Neural cell (in vitro differentiated cells): ENCODE measurements at places on chromosomes 6 and 20. TPM values are rescaled to one million over a fixed set of nuclear protein-coding genes. Genes with fewer than 3 reads are reported as not detected.

SMLR1 gene
- polyA plus RNA-seq, result not detected in 2 replicates

TREML2 gene
- polyA plus RNA-seq, result not detected in 2 replicates

ASIP gene
- not detected in 2 replicates for polyA plus RNA-seq

MROH8 gene
- 2.5 and 3.2 TPM in 2 replicates for polyA plus RNA-seq

GGTLC1 gene
- not detected in 2 replicates for polyA plus RNA-seq

VGLL2 gene
- polyA plus RNA-seq, result not detected in 2 replicates

KIAA1755 gene
- 1.3 TPM in 1 of 2 replicates, not detected in the other for polyA plus RNA-seq

SLPI gene
- polyA plus RNA-seq, result not detected in 2 replicates

TRAPPC3L gene
- polyA plus RNA-seq, result not detected in 2 replicates

OLIG3 gene
- not detected in 2 replicates for polyA plus RNA-seq

ARMH2 gene
- polyA plus RNA-seq, result 0.73 TPM in 1 of 2 replicates, not detected in the other

HAO1 gene
- not detected in 2 replicates for polyA plus RNA-seq

RAET1L gene
- not detected in 2 replicates for polyA plus RNA-seq

FNDC1 gene
- polyA plus RNA-seq, result not detected in 2 replicates

NRN1 gene
- 3.5 and 4.4 TPM in 2 replicates for polyA plus RNA-seq

ANGPT4 gene
- not detected in 2 replicates for polyA plus RNA-seq

TRIM40 gene
- not detected in 2 replicates for polyA plus RNA-seq

SLC17A3 gene
- polyA plus RNA-seq, result not detected in 2 replicates

F13A1 gene
- not detected in 2 replicates for polyA plus RNA-seq

FAM217A gene
- not detected in 2 replicates for polyA plus RNA-seq

ELOVL2 gene
- polyA plus RNA-seq, result 4.3 and 5.4 TPM in 2 replicates

LHFPL5 gene
- polyA plus RNA-seq, result 0.17 TPM in 1 of 2 replicates, not detected in the other

SDCBP2 gene
- 3.1 and 5.2 TPM in 2 replicates for polyA plus RNA-seq

SLC44A4 gene
- polyA plus RNA-seq, result 0.09 and 0.46 TPM in 2 replicates

PPP1R16B gene
- 1.9 and 2.2 TPM in 2 replicates for polyA plus RNA-seq

TRIM15 gene
- not detected in 2 replicates for polyA plus RNA-seq

HLA-DOB gene
- not detected in 2 replicates for polyA plus RNA-seq

ULBP1 gene
- 0.22 and 0.38 TPM in 2 replicates for polyA plus RNA-seq

SF3B5 gene
- 246 and 257 TPM in 2 replicates for polyA plus RNA-seq

MLIP gene
- polyA plus RNA-seq, result 0.32 TPM in 1 of 2 replicates, not detected in the other

BPIFB1 gene
- not detected in 2 replicates for polyA plus RNA-seq

VSTM2L gene
- polyA plus RNA-seq, result 21.5 and 22.1 TPM in 2 replicates

DEFB115 gene
- polyA plus RNA-seq, result not detected in 2 replicates

TAGAP gene
- not detected in 2 replicates for polyA plus RNA-seq

MAFB gene
- 4.7 and 5.6 TPM in 2 replicates for polyA plus RNA-seq

OPN5 gene
- polyA plus RNA-seq, result 0.10 and 0.44 TPM in 2 replicates
